ENCODE measurements at places on chromosomes 13 and 19.
A peak's percentile ranks its signal among the peaks of the same experiment; 100 is the strongest.

DNA sequence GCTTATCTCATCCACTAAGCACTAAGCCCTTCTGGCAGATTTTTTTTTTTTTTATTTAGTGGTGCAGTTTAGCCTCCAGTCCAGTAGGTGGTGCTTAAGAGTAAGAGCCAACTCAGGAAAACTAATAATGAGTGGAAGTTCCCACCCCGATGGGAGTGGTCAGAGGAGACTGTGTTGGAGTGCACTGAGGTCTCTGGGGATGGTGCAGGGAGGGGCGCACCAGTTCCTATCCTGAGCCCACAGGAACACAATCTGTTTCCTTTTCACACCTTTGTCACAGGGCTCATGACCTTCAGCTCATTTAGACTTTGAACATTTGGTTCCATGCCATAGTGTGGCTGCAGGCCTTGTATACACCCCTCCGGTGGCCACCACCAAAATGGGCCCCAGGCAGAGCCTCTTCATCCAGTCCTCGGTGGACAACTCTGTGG is 367.4 kb downstream of the SPRY2 start:
- DNase-seq = peak; percentile 40

DNA sequence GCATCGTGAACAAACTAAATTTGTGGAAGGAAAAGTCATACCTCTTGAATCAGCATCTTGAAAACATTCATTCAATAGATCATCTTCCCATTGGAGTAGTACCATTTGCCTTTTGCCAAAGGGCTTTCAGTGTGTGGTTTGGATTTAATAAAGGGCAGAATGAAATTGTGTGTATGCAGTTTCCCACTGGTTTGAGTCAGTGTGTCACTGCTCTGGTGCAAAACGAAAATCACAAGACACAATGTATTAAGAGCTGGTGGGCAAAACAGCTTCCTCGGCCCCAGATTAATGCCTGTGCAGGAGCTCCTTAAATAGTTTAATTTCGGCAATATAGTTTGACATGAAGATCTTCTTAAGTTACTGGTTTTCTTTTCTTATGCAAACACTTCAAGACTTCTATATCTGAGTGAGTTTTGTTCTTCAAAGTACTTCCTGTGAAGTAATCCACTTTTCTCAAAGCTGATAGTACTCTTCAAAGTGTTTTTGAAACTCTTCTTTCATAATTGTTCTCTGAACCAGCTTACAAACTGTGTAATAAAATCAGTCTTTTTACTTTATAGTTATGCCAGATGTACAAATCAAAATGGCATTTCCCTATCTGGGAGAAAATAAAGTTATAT is 32.1 kb downstream of the RASL11A start:
- DNase-seq = no peak

DNA sequence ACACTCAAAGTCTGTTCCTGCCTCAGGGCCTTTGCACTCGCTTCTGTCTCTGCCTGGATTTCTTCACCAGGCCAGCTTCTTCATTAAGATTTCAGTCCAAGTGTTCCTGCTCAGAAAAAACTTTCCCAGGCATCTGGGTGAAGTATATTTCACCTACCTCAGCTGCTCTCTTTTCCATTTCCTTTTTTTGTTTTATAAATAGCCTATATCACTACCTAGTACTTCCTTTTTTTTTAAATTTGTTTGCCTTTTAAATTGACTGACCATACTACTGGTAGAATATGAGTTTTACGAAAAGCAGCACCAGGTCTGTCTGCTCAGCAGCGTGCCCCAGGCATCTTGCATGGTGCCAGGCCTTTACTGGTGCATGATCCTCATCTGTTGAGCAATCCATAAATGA is 1064.4 kb downstream of the UQCRFS1 start:
- no peak for DNase-seq

GRCh38 chr19:56222901-56223300 is 20.8 kb downstream of the ZSCAN5C start:
- DNase-seq = no peak

DNA sequence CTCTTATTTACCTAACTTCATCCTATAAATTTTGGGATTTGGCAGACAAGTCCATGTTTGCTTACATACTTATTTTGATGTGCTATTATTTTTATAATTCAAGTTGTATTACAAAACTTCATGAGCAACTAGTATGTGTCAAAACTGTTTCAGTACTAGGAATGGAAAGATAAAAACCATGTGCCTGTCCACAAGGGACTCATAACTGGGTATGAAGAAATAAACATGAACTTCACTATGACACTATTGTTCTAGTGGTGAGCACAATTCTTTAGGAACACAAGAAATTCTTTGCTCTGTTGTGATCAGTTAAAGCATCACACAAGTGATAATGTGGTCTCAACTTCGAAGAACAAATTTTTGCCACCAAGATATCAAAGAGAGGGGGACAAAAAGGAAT is 97.5 kb upstream of the FBXL3 start:
- no peak for DNase-seq

GRCh38 chr19:40464059-40465024 is 1.2 kb downstream of the BLVRB start:
- peak; percentile 94 for DNase-seq

GRCh38 chr19:36093146-36093662 is 17.7 kb upstream of the OVOL3 start:
- DNase-seq = no peak

GRCh38 chr19:21023901-21024300 is 3.4 kb downstream of the ZNF430 start:
- DNase-seq = peak; percentile 1

DNA sequence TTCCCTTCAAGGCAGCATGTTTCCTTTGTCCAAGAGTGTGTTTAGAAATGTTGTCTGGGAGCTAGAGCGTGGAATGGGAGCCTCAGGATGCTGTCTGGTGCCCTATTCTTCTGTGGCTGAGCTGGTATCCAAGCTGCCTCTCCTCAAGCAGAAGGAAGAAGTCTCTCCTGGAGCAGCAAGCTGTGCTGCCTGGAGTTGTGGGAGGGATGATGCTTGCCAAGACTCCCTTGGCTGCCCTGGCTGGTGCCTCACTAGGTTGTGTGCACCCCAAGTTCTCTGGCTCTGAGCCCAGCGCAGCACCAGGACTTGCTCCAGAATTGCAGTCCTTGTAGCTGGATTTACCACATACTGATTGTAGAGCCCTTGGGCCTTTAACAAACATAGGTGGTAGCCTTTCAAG is 4.7 kb upstream of the CYP4F3 start:
- no peak for DNase-seq

- no peak for DNase-seq
Observed at GRCh38 chr13:110801044-110801443, 87.5 kb downstream of the ING1 start.

GRCh38 chr13:29710511-29710910 is 115.0 kb upstream of the SLC7A1 start:
- no peak for DNase-seq
